MCF 10A (cell line): ENCODE measurements at places on chromosomes 7 and 10.

DNA sequence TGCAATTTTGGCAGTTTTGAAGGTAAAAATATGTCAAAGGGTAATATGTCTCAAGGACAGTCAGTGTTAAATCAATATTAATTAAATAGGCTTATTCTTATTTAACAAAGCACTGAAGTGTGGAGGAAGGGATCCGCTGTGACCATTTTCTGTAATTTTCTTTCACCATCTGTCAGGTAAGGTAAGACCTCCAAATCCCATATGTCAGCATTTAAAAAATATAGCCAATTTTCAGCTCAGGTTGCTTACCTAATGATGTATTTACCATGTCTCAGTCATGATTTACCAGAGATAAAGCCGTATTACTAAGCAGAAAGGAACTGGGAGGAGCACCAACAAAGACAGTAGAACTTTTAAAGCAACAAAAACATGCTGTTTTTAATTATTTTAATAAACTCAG lies 683.9 kb downstream of the CCSER2 start:
- no peak for DNase-seq

DNA sequence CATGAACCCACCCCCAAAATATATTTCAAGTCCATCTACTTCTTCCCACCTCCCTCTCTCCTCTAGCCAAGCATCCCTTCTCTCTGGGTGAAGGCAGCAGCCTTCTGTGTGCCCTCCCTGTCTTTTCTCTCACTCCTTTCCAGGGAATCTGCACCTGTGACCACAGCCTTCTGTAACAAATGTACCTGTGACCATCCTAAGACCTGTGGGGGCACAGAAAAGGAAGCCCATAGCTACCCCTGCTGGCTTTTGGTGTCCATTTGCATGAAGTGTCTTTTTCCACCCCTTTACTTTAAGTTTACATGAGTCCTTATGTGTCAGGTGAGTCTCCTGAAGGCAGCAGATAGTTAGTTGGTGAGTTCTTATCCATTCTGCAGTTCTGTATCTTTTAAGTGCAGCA lies 2.0 kb upstream of the TBXAS1 start:
- DNase-seq: peak; percentile 24

DNA sequence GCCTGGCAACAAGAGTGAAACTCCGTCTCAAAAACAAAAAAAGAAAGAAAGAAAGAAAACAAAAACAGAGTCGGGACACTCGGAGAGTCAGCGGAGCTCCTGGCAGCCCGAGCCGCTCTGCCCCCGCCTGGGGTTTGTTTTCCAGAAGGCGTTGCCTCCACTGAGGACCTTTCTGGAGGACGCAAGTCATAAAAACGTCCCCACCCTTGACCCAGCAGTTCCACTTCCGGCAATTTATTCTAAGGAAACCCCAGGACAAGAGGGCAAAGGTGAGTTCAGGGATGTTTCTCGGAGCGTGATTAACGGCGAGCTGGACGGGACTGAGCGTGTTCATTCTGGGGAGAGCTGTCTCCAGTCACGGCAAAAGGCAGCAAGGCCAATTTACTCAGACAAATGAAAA lies 27.0 kb upstream of the SUN1 start:
- DNase-seq: no peak

DNA sequence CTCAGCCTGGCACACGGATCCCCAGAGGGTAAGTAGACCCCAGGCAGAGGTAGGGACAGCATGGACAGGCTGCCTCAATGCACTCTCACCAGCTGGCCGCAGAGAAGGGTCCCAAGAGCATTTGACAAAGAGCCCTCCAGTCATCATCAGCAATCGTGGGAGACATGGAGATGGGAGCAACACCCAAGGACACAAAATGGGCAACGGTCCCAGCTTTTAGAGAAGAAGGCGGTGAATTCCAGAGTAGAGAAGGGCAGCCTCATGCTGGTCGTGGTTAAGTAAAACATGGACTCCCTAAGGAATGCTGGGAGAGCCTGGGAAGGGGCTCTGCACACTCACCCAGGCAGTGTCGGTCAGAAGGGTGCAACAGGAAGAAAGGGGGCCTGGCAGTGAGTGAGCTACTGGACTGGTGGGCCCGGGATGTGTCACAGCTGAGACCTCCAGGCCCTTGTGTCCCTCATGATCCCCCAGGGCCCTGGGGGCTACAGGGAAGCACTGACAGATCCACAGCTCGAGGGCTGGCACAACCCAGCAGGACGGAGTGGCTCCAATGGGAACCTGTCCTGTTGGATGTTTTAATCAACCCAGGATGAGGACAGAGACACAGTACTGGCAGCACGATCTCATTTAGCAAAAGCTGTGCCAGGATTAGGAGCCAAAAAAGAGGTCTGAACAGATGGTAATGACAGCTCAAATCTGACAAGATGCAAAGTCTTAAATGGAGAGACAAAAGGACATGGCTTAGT lies 147.1 kb downstream of the NEURL1 start:
- no peak for DNase-seq

- DNase-seq: peak; percentile 28
These were observed 37.9 kb upstream of the RASGEF1A start for GRCh38 chr10:43304687-43305333.

DNA sequence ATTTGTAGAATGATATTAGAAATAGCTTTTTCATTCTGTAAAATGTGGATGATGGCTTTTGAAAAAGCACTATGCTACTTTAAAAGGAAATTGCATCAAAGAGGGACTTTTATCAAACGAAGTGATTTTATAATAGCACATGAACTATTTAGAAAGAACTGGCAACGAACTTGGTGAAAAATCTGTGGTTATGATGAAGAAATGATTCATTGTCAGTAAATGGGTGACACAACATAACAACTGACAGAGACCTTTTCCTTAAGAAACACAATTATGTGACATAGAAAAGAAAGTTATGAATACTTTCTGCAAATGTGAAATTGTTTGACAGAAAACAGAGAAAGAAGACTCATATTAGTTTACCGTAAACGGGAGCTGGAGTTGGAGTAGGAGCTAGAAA lies 60.7 kb upstream of the LAMB4 start:
- peak; percentile 34 for DNase-seq

DNA sequence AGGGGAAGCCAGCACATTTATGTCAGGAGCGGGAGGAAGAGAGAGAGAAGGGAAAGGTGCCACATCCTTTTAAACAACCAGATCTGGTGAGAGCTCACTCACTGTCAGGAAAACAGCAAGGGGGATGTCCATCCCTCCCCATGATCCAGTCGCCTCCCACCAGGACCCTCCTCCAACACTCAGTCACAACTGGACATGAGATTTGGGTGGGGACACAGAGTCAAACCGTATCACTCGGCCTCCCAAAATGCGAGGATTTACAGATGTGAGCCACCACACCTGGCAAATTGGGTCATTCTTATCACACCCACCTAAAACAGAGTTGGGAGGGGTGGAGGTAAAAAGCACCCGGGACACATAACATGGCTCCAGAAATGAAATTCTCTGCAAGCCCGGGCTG lies 41.0 kb downstream of the CARD11 start:
- DNase-seq: no peak

DNA sequence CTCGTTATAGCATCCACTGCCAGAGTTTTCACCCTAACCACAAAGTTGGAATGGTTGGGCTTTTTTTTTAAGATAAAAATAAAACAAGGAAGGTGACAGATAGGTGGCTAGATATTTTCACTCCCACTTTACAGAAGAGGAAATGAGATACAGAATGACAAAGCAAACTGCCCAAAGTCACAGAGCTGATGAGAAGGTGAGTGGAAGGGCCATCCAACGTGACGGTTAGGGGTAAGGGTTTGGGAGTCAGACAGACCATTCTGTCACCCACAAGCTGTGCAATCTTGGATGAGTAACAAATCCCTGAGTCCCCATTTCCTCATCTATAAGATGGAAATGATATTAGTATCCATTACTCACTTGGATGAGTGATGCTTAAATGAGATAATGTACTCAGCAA lies 106.9 kb upstream of the PDLIM1 start:
- DNase-seq: no peak

DNA sequence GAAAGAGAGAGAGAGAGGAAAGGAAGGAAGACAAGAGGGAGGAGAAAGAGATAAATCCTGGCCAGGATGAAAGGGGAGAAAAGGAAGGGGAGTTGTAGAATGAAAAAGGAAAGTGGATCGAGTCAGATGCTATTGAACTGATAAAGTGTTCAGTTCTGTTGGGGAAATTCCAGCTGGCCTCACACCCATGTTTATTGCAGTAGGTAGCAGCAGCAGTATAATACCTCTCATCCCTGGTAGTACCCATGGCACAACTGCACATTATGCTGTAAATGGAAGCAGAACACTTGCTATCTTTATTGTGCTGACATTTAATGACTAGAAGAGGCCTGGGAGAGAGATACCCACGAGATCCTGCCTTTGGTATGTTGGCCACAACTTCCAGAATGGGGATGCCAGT lies 178.1 kb downstream of the EVX1 start:
- no peak for DNase-seq

- no peak for DNase-seq
These were observed 19.4 kb downstream of the LGI1 start for GRCh38 chr10:93777092-93777491.

DNA sequence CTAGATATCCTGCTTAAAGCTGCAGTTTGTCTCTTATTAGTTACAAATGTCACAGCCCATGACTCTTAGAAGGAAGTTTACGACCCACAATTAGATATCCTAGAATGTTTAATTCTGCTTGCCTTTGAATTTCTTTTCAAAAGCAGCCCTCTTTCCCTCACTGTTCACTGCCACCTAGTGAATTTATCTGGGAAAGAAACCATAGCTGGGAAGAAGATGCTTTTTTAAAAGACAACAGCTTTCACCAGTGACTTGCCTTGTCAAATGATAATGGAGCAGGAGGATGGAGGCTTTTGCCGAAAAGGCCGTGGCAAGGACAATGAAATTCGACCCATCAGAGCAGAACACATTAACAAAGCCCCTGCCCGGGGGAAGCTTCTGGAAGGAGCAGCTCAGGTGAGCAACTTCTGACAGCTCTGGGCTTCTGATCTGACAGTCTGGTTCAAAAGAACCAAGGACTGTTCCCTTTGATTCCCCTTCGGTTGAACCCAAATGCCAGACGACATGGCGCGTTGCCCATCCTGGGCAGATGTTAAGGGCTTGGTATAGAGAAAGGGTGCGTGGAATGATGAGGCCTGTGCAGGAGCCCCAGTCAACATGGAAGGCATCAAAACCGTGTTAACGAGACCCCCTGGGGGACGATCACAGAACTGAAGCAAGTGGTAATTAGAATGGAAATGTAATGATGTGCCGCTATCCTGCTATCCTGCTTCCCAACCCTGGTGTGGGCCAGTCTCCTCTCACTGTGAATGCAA lies 236.8 kb downstream of the FRMD4A start:
- peak; percentile 29 for DNase-seq

DNA sequence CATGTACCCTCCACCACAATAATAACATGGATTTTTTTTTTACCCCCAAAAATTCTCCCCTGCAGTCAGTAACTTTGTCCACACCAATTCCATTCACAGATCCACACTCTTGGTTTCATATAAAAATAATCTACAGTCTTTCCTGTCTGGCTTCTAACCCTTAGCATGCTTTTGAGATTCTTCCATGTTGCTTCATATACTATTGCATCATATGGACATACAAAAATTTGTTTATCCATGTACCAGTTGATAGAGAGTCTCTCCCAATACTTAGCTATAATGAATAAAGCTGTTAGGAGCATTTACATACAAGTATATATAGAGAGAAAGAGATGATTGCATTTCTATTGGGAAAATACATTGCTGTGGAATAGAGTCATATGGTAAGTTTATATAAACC lies 575.0 kb downstream of the XPNPEP1 start:
- no peak for DNase-seq
